NCI-H446 treated with DMSO at 0.1 percent for 48 hours (cell line): ENCODE measurements at places on chromosomes 1 and 21.

GRCh38 chr1:117633423-117633822, 27.6 kb downstream of the TENT5C start:
- no peak for DNase-seq

DNA sequence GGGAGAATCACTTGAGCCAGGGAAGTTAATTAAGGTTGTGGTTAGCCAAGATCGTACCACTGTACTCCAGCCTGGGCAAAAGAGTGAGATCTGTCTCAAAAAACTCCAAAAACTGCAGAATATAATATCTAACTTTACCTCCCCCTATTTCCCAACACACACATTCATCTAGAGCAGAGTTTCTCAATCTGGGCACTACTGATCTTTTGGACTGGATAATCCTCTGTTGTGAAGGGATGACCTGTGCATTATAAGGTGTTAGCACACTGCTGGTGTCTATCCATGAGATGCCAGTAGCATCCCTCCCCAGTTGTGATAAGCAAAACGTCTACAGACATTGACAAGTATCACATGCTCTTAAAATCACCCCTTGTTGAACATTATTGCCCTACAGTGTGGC, 61.8 kb downstream of the RGS13 start:
- DNase-seq: no peak

- DNase-seq: no peak
Observed at GRCh38 chr1:154831462-154831861, 38.6 kb downstream of the KCNN3 start.

DNA sequence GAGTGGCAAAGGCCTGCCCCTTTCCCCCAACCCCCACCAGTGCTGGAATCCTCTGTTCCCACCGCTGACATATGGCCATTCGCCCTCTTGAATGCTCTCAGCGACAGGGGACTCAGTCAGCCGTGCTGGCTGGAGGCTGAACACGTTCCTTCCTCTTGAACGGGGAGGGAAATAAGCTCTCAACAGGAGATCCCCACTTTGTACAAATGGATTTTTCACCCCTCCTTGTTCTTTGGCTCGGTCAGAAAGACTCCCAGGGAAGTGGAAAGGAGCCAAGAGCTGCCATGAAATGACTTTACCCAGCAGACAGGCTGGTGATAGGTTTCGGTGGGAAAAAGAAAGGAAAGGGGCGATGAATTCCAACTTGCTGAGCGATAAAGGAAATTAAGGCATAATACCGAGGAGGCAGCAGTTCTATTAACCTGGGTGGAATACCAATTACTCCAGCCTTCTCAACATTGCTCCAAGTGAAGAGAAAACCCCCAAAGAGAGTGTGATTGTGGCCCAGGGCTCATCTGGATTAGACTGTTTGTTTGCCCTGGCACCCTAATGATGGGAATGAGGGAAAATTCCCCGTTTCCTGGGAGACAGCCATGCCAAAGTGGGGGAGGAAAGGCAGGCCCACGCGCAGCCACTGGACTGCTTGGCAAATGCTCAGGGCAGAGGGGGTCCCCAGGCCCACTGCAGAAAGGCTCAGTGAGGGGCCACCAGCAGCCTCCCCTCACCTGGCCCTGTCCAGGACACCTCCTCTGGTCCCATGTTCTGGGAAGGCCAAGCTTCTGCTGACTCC, 23.9 kb downstream of the LRP8 start:
- peak; percentile 93 for DNase-seq

DNA sequence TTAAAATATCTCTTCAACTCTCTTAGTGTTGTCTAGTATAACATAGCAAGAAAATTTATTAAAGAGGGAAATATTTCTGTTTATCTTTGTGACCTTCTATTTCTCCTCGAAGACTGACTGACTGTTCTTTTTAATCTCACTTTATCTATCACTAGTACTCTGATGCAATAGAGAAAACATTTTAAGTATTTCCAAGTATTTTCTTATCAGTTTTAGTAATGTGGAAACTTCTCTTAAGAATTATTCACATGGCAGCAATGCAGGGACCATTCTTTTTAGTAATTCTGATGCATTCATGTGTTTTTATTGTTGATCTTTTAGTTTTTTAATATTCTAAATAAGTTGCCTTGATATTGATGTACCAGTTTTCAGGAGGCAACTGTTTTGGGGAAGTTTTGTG, 115.7 kb downstream of the NEK7 start:
- no peak for DNase-seq

GRCh38 chr1:70945251-70945650, 102.4 kb downstream of the PTGER3 start:
- DNase-seq: no peak

GRCh38 chr1:46488343-46489168, 1.1 kb upstream of the DMBX1 start:
- DNase-seq: no peak

DNA sequence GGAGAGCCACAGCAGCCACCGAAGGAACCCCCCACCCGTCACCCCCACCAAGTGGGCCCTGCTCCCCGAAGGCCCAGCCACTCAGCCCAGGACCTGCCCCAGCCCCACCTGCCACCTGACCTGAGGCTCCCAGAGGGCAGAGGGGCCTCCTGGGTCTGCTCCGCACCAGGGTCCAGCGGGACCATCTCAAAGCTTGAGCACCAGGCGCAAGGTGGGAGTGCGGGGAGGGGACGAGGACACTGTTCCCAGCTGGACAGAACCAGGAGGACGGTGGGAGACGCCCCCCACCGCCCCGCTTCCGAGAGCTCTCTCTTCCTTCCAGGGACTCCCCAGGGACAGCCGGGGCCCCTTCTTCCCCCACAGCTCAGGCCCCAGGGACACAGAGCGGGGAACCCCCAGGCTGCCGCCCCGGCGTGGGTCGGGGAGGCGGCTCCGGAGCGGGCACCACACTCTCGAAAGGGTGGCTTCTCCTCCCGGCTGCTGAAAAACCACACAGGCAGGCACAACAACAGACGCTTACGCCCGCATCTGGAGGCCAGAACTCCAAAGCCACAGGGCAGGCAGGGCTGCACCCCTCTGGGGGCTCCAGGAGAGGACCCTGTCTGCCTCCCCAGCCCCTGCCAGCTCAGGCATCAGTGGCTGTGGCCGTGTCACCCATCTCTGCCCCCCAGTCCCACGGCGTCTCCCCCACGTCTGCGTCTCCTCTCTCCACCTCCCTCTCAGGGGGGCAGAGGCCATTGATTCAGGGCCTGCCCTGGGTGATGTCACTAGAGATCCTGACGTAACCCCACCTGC, 1.9 kb upstream of the TTLL10 start:
- no peak for DNase-seq

- DNase-seq: peak; percentile 12
Observed at GRCh38 chr1:43822040-43822690, 111.4 kb upstream of the ARTN start.

DNA sequence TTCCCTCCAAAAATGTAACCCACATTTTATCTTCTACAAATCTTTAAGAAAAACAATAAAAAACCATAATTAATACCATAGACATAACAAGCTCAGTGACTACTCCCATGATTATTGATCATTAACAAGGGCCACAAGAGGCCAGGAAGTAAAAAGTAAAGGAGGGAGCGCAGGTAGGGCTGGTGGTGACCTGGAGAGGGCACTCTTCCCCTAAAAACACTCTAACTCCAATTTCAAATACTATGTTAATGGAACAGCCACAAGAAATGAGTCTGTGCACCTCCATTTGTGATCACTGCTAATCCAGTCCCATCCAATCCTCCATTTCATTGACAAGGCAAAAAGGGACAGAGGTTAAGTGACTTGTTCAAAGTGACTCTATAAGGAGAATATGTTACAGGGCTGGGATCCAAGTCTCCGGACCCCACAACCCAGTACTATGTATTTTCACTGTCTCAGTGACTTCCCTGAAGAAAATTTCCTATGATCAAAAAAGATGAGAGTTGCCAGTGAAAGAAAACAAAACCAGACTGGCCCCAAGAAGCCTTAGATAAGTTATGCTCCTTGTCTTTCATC, 41.2 kb upstream of the CFAP298 start:
- no peak for DNase-seq

- no peak for DNase-seq
Observed at GRCh38 chr1:32028746-32029145, 15.1 kb downstream of the KHDRBS1 start.

DNA sequence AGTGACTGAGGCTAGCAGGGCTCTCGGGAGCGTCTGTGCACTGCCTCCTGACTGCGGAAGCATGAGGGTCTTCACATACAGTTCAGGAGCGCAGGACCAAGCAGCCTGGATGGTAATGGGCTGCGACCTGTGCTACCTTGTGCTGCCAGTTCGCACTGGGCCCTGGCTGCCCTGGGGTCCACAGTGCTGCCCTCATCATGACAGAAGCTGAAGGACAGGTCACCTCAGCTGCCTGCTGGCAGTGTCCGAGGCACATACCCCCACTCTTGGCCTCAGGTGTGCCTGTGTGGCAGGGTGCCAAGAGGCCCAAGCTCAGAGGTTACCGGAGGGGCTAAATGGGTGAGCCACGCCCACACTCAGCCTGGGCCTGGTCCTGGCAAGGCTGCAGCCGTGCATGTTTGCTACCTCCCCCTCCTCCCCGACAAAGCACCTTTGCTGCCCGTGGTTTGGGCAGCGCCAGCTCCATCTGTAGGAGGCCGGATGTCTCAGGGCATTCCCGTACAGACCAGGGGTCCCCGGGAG, 4.4 kb downstream of the JMJD4 start:
- no peak for DNase-seq
